ENCODE measurements at places on chromosomes 3 and 15.

DNA sequence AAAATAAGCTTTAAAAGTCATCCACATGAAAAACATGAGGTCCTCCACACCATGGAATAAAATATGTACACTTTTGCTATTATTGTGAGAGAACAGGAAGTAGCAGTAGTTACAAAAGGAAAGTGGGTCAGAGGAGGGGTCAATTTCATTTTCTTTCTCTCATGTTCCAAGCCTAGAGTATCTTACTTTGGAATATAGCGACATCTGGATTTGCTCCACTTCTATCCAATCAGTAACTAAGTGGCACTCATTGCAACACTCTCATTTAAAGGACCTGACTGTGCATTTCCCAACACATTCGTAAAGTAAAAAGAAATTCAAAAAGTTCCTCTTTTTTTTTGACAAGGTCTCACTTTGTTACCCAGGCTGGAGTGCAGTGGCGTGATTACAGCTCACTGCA is 637.3 kb downstream of the TUSC7 start:
- no peak for DNase-seq

DNA sequence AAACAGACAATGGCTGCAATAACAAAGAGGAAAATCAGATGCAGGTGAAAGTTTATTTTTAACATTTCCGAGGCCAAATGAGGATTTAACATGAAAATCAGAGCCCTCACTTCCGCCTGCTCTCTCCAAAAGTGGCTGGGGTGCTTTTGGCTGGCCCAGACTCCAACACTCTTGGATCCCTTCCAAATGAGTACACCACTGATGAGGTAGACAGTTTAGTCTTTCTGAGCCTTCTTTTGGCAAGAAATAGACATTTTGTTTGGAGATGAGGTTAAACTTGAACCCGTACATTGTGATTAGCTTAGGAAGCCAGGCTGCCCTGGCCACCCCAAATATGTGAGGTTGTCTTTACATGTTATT is 51.0 kb upstream of the TRA2B start:
- DNase-seq, result no peak

DNA sequence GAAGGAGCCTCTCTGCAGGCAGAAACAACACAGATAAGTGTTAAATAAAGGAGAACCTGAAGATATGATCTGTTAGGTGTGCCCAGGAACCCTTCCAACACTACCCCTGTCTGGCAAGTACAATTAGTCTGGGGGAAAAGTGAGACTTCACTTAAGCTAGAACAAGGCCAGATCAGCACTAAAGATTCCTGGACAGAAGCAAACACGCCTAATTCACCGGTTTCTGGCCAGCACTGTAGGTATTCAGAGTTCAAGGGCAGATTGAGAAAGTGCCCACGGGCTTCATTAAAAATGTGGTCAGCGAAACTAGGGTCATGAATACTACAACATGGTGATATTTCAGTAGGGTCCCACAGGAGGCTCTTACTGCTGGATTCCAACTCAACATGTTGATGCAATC is 28.6 kb upstream of the OR5K1 start:
- DNase-seq, result no peak

DNA sequence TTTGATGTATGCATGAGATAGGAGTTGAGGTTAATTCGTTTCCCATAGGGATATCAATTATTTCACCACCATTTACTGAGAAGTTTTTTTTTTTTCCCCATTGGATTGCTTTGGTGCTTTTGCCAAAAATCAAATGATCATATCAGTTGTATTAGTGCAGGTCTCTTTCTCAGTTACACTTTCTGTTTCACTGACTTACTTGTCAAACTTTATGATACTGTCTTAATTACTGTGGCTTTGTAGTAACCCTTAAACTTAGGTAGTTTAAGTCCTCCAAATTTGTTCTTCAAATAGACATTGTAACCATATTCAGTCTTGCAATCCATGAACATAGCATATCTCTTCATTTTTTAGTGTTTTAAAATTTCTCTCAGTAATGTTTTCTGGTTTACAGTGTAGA is 259.9 kb upstream of the SLCO3A1 start:
- DNase-seq, result no peak

- no peak for DNase-seq
These were observed 30.3 kb upstream of the GADL1 start for GRCh38 chr3:30924763-30925162.

DNA sequence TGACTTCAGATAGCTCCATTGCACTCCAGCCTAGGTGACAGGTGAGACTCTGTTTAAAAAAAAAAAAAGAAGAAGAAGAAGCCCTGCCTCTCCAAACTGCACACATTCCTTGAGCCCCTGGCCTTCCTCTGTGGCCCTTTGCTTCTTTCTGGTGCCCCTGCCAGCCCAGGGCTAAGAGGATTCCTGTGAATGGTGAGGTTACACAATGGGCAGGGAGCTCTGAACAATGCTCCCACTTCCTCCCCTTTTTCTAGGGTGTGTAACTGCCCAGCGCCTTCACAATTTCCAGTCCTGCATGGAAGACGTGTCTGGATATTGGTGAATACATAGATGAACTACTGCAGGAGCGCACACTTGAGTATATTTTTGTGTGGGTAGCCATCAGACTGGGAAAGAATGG is 3.6 kb upstream of the AMOTL2 start:
- DNase-seq, result no peak

- no peak for DNase-seq
These were observed 757.3 kb downstream of the SI start for GRCh38 chr3:164320962-164321361.

- DNase-seq, result no peak
These were observed 47.2 kb downstream of the TTC23 start for GRCh38 chr15:99202176-99202552.

DNA sequence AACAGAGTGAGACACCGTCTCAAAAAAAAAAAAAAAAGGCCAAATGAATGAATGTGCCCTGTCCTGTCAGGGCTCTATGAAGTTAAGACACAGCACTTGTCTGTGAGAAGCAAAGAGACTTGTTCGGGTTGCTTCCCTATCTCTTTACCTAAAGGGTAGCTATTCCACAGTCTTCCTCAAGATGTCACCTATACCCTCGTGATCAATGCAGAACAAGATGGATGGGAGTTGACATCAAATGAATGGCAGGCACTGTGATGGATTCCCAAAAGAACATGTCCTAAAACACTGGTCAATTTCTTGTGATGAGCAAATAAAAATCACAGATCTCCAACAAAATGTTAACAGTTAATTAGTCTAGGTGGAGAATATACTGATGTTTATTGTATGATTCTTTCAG is 9.5 kb downstream of the TADA3 start:
- DNase-seq, result no peak

DNA sequence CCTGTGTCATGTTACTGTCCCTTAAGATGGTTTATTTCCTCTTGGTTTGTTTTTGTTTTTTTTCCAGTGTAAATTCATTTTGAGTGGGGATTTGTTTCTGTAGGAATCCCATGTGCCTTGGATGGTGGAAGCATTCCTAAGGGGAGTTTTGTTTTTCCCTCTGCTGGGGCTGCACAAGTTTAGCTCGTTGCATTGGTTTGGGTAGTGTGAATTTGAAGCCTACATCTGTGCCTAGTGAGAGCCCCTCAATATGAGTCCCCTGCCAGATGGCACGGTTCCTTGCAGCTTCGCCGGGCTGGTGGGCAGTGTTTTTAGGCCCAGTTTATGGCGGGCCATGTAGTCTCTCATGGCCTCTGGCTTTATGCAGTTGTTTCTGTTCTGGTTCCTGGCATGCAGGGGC is 17.7 kb downstream of the ARID3B start:
- no peak for DNase-seq

DNA sequence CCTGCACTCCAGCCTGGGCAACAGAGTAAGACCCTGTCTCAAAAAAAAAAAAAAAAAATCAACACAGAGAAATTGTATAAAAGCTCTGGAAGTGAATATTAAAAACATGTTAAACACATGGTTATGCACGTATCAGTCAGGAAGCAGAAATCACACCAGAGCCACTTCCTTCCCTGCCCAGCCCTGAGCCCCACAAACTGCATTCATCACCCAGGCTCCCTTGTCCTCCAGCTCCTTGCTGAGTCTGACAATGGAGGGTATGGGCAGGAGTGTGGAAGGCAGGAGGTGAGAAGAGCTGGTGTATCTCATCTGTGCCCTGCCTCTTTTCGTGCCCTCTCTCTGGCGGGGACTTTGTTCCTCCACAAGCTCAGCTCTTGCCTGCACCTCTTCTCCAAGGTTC is 12.1 kb upstream of the LOXL1 start:
- no peak for DNase-seq

Data from AG20443 (cell line).